NCI-H69 (cell line): ENCODE measurements at places on chromosomes 3 and 15.

DNA sequence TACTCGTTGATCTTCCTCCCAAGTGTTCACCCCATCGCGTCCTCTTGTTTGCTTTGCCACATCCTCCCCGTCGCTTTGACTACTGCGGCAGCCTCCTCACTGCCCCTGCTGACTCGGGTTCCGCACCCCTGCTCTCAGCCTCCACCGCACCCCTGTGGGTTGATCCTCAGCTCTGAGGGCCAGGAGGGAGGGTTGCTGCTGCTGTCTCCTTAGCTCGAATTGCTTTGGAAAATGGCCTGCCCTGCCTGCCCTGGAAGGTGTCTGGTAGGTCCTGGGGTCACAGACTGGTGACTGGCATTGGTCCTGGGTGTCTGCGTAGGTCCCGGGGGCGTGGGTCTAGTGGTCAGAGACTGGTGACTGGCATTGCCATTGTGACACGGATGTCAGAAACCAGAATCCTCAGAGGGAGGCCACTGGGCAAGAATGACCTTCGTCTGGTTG lies 9.4 kb downstream of the MUC4 start:
- DNase-seq: no peak

- DNase-seq: peak; percentile 90
These were observed 300.2 kb upstream of the SLCO3A1 start for GRCh38 chr15:91553196-91553854.

DNA sequence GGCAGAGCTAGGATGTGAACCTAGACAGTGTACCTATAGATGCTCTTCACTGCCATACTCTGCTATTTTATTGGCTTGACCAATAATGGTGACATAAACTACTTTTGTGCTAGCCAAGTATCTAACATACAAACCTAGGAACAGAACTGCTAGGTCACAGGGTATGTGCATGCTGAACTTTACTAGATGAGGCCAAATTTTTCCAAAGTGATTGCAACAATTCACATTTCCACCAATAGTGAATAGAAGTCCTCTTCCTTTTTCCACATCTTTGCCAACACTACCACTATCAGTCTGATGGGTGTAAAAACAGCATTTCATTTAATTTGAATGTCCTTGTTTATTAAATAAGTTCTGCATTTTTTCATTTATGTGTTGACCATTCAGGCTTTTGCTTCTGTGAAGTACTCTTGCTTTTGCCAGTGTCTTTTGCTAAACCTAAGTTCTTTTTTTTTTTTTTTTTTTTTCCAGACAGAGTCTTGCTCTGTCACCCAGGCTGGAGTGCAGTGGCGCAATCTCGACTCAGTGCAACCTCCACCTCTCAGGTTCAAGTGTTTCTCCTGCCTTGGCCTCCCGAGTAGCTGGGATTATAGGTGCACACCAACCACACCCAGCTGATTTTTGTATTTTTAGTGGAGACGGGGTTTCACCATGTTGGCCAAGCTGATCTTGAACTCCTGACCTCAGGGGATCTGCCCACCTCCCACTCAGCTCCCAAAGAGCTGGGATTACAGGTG lies 54.1 kb downstream of the DCAF1 start:
- DNase-seq: no peak

DNA sequence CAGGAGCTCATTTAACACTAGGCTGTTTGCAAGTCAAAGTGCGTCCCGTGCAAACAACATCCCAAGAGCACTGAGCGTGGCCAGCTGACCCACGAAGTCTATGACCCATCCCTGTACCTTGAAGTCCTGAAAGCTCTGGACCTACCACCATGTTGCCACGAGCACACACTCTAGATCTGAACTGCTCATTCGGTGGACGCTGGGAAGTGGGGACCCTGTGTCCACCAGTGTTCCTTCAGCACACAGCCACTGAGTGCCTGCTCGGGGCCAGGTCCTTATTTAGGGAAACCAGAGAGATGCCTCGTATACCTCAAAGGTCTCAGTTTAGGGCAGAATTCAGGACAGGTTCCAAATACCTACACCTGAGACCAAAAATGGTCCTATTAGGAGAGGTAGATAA lies 236.9 kb downstream of the XXYLT1 start:
- no peak for DNase-seq

DNA sequence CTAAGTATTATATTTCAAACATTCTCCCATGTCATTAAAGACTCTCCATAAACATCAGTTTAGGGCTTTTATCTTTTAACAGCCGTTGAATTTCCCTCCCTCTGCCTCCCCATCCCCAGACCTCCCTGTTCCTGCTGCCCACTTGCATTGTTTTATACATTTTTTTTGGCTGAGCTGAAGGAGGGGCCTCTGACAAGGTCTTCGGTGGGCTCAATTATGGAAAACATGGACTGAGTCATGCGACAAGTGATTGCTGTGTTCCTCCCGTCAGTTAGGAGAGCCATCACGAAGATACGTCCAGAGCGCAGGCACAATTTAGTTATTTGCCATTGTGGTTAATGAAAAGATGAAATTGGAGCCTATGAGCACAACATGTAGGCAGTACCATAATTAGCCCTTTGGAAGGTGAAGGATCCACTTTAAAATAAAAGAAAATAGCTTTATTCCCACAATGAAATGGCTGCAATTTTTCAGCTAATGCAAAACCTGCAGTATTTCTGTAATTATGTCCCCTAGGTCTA lies 12.0 kb upstream of the NMNAT3 start:
- peak; percentile 81 for DNase-seq
